ENCODE measurements at places on chromosomes 16 and 17.
A peak's percentile ranks its signal among the peaks of the same experiment; 100 is the strongest.

GRCh38 chr17:4944163-4944553, 4.1 kb downstream of the RNF167 start:
- DNase-seq, result no peak

DNA sequence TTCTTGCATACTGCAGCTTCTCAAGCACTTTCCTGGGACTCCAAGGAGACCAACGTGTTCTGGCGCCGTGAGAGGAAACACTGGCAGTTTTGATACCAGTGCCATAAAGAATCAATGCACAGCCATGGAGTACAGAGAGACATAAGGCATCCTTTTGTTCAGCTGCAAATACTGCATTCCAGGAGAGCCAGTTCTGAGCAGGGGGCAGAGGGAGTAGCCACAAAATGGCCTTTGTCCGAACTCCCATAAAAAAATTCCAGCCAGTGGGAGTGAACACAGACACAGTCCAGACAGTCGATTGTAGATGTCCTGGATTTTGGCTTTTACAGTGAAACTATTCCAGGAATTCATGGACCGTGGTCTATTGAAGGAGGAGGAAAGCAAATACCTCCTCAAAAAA, 36.2 kb upstream of the TEKT3 start:
- no peak for DNase-seq

DNA sequence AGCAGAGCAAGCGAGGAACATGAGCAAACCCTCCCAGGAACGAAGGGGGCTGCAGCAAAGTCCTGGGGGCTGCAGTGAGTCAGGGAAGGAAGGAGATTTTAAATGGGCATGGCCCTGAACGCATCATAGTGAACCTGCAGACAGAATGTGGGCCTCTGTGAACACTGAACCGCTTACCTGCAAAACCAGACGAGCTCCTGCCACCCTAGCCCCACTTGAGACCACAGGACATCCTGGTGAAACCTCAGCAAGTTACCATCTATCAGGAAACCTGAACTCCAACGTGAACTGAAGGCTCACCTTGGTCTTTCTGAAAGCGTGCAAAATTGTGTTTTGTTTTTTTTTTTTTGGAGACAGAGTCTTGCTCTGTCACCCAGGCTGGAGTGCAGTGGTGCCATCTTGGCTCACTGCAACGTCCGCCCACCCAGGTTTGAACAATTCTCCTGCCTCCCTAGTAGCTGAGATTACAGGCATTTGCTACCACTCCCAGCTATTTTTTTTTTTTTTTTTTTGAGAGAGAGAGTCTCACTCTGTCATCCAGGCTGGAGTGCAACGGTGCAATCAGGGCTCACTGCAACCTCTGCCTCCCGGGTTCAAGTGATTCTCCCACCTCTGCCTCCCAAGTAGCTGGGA, 30.8 kb downstream of the FANCA start:
- DNase-seq, result no peak

DNA sequence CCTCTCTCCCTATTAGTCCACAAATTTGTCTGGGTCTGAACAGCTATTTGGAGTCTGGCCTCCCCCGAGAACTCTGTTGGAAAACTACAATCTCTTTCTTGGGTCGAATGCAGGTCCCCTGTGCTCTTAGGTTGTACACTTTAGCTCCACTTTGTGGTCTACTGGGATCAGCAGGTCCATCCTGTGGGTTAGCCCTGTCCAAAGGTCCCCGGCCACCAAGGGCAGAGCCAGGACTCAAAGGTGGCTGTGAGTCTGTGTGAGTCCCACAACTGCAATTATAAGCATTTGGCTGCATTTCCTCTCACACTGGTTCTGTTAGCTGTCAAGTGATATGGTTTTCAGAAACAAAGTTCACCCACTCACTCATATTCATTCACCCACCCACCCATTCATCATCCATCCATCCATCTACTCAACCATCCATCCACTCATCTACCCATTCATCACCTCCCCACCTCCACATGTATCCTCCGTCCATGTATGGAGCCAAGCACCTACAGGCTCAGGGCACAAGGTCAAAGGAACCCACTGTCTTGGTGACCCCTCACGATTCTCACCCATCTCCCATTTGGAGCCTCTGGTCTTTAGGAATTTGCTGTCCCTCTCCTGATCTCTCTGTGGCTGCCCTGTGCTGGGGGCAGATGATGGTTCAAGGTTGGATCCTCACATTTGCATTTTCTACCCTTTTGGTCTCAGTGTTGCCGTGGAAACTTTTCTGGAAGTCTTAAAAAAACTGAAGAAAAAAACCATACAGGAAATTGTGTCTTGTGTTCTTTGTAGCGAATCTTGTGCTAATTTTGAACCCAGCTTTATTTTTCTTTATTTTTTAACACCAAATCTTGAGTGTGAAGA, 45.8 kb downstream of the IRF8 start:
- peak; percentile 22 for DNase-seq

GRCh38 chr17:79982986-79983385, 52.7 kb downstream of the TBC1D16 start:
- no peak for DNase-seq

DNA sequence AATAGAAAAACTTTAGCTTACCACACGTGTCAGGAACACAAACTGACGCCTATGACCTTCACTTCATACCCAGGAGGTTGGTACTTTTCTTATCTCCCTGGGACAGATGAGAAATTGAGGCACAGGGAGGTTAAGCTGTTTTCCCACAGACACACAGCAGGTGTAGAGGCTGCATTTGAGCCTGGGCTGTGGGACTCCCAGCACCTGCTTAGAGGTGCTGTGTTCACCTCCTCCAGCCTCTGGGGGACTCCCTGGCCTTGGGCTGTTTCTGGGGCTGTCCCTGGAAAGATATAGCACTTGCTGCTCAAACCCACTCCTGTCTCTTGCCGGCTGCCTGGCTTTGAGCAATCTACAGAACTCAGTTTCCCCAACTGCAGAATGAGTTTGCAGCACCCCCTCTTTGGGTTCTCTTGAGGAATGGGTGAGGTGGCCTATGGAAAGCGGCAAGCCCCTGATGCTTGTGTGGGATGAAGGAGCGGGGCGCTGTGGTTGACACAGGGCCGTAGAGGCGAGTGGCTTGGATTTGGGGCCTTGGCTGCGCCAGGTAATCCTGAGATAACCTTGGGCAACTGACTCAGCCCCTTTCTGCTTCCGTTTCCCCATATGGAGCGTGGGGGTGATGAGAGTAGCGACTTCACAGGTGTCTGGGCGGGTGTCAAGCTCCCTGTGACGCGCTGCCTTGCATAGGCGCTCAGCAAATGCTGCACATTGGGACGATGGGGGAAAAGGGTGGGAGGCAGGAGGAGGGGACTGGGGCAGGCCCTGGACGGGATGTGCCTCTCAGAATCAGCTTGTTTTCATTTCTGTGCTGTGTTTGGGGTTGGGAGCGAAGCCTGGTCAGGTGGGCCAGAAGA, 104.5 kb upstream of the CIBAR2 start:
- DNase-seq, result no peak

- no peak for DNase-seq
These were observed 496.2 kb upstream of the ZFHX3 start for GRCh38 chr16:73543970-73544599.

GRCh38 chr17:68172461-68172954, 75.3 kb upstream of the AMZ2 start:
- DNase-seq, result peak; percentile 64

DNA sequence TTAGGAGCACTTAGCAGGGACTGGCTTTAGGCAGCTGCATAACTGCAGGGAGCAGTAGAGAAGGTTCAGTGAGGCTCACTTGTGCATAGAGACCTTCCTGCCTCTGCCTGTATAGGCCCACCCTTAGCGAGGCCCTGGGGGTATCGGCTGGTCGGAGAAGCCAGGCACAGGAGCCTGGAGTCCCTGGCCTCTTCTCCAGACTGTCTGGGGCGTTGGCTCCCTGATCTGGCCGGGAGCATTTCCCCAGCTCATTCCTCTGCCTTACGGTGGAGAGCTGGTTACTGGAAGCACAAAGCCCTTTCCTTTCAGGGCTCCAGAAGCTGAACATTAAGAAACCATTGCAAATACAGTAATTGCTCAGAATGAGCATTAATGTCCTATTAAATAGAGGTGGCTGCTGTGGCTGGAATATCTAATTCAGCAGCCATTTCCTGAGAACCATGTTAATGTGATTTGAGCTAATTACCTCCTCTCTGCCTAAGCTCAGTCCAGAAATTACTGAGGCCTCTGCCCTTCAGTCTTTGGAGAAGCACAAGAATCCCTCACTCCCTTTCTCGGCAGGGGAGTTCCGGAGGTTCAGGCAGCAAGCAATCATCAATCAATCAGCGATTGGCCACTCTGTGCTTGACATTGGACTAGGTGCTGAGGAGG, 18.8 kb upstream of the TMEM220 start:
- DNase-seq, result no peak

GRCh38 chr17:28528327-28529012, 22.3 kb downstream of the FOXN1 start:
- DNase-seq, result no peak

GRCh38 chr16:79605999-79606398, 5.5 kb upstream of the MAF start:
- no peak for DNase-seq

GRCh38 chr17:35257208-35257659, 14.4 kb downstream of the SLFN5 start:
- DNase-seq, result no peak
